ENCODE measurements at places on chromosomes 4 and X. TPM values are rescaled to one million over a fixed set of nuclear protein-coding genes. Genes with fewer than 3 reads are reported as not detected.

DNA sequence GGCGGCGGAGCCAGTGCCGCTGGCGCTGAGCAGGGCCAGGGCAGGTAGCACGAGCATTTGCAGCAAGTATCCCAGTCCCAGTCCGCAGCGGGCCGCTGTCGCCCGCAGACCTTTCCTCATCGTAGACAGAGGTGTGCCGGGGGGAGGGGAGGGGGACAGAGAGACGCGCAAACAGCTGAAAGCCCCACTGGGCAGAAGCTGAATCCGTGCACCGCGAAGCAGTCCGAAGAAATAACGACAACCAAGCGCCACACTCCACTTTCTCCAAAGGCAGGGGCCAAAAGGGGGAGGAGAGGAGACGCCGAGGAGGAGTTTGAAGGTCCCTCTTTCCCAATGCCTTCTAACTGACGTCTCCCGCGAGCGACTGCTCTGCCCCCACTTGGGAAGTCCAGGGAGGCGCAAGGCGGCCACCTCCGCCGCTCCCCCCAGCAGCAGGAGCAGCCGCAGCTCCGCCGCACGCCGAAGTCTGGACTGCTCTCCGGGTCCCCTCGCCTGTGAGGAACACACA is at the start of gene UNC5C:
TSS of gene UNC5C (minus strand) at position 236 of the 508 bp plus-strand sequence.
- peaks cover 5% of the 10 kb centered on the region for H3K4me1 ChIP-seq
- peak within 1 kb of the TSS; percentile 78 for H3K27ac ChIP-seq
- H3K36me3 ChIP-seq: no peaks in the 10 kb centered on the region

DNA sequence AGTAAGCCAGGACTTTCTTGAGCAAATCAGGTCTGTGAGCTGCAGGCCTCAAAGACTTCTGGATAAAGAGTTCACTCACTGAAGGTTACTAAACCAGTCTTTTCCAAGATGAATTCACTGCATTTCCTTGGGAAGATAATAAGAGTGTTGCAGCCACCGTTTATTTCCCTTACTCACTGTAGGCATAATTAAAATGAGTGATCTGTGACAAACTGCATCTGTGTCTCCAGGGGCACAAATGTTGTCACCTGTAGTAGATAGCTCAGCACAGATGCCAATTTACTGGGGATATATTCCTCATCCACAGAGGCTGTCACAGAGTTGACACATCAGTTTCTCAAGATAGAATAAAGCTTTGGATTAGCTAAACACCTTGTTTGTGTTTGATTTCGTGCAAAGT is 580.2 kb downstream of the SPRY1 start:
- no peak overlapping the region for H3K4me3 ChIP-seq
- H3K36me3 ChIP-seq: no peaks in the 10 kb centered on the region
- no peaks in the 10 kb centered on the region for H3K27me3 ChIP-seq
- H3K27ac ChIP-seq: no peak overlapping the region

RAB40AL gene
- total RNA-seq: 2.2 TPM

- no peak overlapping the region for H3K4me3 ChIP-seq
- no peak overlapping the region for H3K27ac ChIP-seq
- H3K27me3 ChIP-seq: no peaks in the 10 kb centered on the region
Measured at GRCh38 chr4:3135155-3136011, 60.9 kb downstream of the HTT start.

- no peak overlapping the region for H3K27ac ChIP-seq
- H3K4me1 ChIP-seq: no peaks in the 10 kb centered on the region
- no peak overlapping the region for H3K4me3 ChIP-seq
Measured at GRCh38 chr4:110371016-110371770, 104.8 kb upstream of the ENPEP start.

- no peaks in the 10 kb centered on the region for H3K36me3 ChIP-seq
- no peak overlapping the region for H3K4me3 ChIP-seq
- no peaks in the 10 kb centered on the region for H3K4me1 ChIP-seq
- H3K27me3 ChIP-seq: no peaks in the 10 kb centered on the region
Measured at GRCh38 chrX:31178769-31179125, 106.9 kb upstream of the FTHL17 start.

GRCh38 chr4:5528031-5528436 is 180.3 kb downstream of the EVC2 start:
- no peak overlapping the region for H3K4me3 ChIP-seq
- no peaks in the 10 kb centered on the region for H3K4me1 ChIP-seq
- H3K36me3 ChIP-seq: no peaks in the 10 kb centered on the region

DNA sequence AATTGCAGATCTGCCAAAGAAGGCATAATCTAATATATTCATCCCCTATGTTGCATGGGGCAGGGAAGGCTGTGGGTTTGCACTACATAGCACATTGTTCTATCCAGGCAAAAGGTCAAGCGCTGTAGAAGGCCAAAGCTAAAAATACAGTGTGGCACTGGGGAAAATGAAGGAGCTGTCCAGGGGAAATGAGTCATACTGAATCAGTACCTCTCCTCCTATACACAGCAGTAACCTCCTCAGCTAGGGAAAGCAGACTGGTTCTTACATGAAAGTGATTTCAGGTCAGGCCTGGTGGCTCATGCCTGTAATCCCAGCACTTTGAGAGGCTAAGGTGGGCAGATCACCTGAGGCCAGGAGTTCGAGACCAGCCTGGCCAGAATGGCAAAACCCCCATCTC is 31.0 kb upstream of the SLC25A4 start:
- no peak overlapping the region for H3K4me3 ChIP-seq
- H3K4me1 ChIP-seq: peaks cover 9% of the 10 kb centered on the region
- no peaks in the 10 kb centered on the region for H3K36me3 ChIP-seq
- DNase-seq: no peak
- H3K27ac ChIP-seq: no peak overlapping the region

DNA sequence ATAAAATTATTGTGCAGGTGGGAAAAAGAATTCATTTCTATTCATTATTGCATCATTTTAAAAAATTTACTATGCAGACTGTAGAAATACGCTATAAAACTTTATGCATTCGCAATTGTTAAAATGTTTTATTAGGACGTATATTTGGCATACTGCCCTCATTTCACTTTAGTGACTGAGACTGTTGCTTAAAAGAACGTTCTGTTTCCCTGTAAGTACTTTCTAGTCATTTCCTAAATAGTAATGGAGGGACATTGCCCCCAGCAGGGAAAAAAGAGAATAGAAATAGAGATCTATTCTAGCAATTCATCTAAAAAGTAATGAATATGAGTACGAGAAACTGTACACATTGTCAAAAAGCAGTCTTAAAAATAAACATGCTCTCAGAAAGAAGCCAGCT is 1295.8 kb upstream of the TENM3 start:
- H3K36me3 ChIP-seq: no peaks in the 10 kb centered on the region
- H3K27ac ChIP-seq: no peak overlapping the region
- no peak overlapping the region for H3K4me3 ChIP-seq

DNA sequence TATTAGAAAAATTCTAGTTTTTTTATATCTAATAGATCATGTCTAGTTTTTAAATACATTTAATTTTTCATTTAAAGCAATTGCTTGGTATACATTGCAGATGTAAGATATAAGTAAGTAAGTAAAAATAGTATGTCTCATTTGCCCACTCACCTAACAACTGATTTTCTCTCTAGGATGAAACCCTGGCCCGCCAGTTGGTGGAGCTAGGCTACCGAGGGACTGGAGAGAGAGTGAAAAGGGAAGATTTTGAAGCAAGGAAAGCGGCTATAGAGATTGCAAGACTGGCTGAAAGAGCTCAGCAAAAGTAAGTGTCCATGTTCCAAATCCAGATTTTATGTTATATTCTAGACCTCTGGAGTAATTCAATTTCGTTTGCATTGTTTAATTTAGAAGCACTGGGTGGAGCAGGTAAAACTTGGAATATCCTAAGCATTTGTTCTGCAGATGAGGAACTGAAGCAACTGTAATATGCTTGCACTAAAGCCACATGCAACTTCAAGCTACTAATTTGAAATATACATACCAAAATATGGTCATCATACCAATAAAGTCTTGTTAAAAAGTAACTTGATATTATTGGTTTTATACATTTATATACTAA is 27.1 kb downstream of the CFAP299 start:
- DNase-seq: peak; percentile 47
- no peaks in the 10 kb centered on the region for H3K36me3 ChIP-seq
- H3K4me1 ChIP-seq: no peaks in the 10 kb centered on the region
- no peaks in the 10 kb centered on the region for H3K27me3 ChIP-seq

FAM47E gene
- total RNA-seq: 1.5 TPM

CPZ gene
- not detected for total RNA-seq

DNA sequence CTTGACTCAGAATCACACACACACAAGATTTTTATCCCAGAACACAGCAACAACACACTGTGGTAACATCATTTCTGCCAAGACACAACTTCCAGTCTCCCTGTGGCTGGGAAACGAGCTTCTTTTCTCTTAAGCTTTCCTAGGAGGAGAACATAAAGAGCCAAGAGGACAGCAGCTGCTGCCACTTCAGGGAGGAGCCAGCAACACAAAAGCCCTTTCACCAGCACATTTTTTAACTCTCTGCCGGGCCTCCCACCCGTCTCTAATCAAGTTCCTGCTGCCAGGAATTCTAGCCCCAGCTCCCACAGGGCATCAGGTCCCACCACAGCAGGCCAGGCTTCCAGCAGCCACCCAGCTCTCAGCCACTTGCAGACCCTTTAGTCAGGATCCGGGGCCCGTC is 22.4 kb downstream of the FAT1 start:
- peaks cover 39% of the 10 kb centered on the region for H3K4me1 ChIP-seq
- H3K36me3 ChIP-seq: no peaks in the 10 kb centered on the region
- peak overlapping the region; percentile 75 for H3K27ac ChIP-seq
- H3K4me3 ChIP-seq: no peak overlapping the region
- DNase-seq: no peak

P2RY8 gene
- 0.55 TPM for total RNA-seq
